ENCODE measurements at places on chromosomes 2 and 18.

GRCh38 chr18:3089579-3089978 is 76.6 kb upstream of the LPIN2 start:
- no peak for DNase-seq

GRCh38 chr2:176454893-176455815 is 185.9 kb downstream of the MTX2 start:
- DNase-seq, result peak; percentile 70

DNA sequence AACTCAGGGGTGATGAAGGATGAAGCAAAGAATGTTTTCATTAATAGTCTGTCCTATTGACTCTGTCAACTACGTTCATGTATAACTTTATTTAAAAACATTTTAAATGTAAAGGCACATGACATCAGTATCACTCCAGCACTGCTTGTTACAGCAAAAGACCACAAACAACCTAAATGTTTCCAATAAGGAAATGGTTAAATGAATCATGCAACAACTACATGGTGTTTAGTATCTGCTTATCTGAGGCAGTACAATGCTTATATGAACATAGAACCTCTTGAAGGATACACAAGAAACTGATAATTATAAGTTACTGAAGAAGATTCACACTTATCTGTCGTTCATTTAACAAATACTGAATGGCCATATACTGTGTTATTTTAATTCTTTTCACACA is 8.4 kb downstream of the BARD1 start:
- no peak for DNase-seq

DNA sequence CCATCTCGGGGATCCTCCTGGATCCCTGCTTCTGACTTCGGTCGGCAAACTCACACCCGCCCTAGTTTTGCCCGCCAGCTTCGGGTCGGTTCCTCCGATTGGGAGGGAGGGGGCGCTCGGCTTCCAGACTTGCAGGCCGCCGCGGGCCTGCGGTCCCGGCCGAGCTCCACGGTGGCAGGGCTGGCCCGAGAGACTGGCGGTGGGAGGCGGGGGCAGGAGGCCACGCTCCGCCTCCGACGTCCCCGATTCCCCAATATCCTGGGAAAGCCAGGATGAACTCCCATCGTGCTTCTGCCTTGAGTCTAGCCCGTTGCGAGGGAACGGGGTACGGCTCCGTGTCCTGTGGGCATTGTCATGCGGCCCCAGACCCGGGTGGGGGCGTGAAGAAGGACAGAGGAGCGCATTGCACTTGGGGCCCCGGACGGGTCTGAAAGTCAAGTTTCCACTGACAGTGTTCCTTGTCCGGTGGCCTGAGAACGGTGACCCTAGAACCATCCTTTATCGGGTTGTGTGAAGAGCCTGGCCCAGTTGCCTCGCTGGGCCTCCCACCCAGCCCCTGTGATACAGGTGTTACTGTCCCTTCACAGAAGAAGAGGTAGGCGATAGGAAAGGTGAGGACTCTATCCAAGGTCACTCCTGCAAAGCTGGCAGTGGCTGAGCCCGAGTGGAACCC is 2.4 kb upstream of the INHBB start:
- peak; percentile 71 for DNase-seq

GRCh38 chr2:216057688-216058193 is 23.9 kb downstream of the PECR start:
- peak; percentile 25 for DNase-seq

GRCh38 chr2:16656784-16657391 is 8.7 kb downstream of the CYRIA start:
- DNase-seq, result peak; percentile 63

DNA sequence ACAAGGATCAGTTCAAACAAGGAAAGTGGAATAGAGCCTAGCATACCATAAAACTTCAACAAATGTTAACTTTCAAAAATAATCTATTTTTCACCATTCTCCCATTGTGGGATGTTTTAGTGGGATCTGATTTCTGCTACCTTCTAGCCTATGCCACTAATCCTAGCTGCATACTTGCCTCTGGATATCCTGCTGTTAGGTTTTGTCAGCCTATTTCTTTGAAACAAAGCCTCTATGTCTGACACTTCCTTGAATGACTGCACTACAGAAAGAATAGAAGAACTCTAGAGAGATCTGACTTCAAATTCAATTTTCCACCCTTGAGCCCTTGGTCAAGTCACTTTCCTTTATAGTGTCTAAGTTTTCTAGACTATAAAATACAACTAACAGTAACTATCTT is 291.5 kb downstream of the PTH2R start:
- DNase-seq, result no peak

GRCh38 chr2:205675861-205676516 is 6.3 kb upstream of the NRP2 start:
- DNase-seq, result no peak

DNA sequence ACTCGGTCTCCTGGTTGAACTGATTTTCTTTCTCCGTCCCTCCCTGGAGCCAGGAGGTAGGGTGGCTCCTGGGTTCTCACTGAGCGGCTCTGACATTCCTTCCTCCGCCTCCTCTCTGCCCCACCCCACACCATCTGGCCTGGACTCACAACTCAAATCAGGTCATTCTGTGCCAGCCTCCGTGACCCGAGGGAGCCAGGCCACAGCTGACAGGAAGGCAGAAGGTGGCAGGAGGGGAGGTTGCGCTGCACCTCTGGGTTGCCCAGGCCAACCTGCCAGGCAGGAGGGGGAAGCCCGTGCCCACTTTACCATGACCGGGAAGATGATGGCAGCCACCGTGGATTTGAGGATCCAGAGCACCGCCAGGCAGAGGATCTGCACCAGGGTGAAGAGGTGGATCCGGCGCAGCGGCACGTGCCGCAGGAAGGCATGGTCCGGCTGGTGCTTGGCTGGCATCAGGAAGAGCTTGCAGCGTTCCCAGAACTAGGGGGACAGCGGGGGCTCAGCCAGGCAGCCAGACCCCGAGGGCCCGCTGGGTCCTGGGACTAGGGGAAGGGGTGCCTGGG is 28.3 kb downstream of the MTHFD2 start:
- no peak for DNase-seq

Measured in HL-60 (cell line).